ENCODE measurements at places on chromosomes 7 and 10.

GRCh38 chr7:2855386-2855785 is 11.3 kb upstream of the GNA12 start:
- DNase-seq = peak; percentile 25

GRCh38 chr7:894164-894867 is 18.0 kb downstream of the GET4 start:
- no peak for DNase-seq

- DNase-seq = no peak
These were observed 744.0 kb downstream of the PHTF2 start for GRCh38 chr7:78542541-78542940.

DNA sequence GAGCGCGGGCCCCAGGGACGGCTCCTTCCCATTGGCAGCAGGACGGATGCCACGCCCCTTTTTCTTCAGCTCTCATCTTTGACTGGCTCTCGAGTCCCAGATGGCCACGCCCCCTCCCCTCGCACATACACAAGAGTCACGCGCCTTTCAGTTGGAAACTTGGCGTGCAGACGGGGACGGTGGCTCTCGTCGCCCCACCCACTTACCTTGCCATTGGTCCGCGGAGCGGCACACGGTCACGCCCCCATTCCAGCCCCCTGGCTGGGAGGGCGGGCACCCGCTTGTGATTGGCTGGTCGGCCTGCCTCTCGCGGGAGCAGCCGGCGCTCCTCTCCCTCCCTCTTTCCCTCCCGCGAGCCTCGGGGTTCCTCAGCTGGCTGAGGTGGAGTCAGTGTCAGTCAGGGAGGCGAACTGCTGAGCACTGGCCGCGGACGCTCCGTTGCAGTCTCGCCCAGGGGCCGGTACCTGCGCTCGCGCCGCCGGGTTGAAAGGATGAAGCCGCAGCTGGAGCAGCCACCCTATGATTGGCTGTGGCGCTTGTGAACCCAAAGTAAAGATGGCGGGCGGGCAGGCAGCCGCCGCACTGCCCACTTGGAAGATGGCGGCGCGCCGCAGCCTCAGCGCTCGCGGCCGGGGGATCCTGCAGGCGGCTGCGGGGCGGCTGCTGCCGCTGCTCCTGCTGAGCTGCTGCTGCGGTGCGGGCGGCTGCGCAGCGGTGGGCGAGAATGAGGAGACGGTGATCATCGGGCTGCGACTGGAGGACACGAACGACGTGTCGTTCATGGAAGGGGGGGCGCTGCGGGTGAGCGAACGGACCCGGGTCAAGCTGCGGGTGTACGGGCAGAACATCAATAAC is at the start of gene CNNM2:
Gene CNNM2, plus strand, starts transcription at position 333 of the 855 bp plus-strand sequence. Its CDS starts 187 bp downstream, at position 520.
- peak; percentile 99 for DNase-seq

- DNase-seq = no peak
These were observed 297.6 kb downstream of the MTERF1 start for GRCh38 chr7:91582799-91583477.

DNA sequence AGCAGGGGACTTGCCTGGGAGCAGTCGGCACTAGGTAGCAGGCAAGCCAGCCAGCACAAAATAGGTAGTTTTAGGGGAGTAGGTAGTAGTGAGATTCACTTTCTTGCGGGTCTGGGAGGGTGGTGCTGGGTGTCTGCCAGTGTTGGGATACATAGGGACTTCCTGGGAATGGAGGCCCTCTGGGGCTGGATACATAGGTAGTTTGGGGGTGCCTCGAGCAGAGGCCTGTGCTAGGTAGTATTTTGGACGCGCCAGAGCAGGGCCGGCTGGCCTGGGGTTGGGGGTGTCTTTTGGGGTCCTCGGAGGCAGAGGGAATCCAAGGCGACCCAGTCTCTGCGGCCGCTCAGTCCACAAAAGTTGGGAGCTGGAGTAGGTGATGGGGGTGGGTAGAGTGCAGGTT is 2.0 kb upstream of the HOXA3 start:
- no peak for DNase-seq

DNA sequence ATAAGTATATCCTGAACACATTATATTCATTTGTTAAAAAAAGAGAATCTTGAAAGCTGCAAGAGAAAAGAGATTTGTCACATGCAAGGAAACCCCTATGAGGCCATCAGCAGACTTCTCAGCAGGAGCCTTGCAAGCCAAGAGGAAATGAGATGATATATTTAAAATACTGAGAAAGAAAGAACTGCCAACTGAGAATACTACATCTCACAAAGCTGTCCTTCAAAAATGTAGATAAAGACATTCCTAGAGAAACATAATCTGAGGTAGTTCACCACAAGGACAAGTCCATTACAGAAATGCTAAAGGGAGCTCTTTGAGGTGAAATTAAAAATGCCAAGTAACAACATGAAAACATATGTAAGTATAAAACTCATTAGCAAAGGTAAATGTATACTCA is 224.4 kb upstream of the MBL2 start:
- no peak for DNase-seq

GRCh38 chr7:1193593-1194424 is 33.8 kb upstream of the ZFAND2A start:
- DNase-seq = peak; percentile 39

DNA sequence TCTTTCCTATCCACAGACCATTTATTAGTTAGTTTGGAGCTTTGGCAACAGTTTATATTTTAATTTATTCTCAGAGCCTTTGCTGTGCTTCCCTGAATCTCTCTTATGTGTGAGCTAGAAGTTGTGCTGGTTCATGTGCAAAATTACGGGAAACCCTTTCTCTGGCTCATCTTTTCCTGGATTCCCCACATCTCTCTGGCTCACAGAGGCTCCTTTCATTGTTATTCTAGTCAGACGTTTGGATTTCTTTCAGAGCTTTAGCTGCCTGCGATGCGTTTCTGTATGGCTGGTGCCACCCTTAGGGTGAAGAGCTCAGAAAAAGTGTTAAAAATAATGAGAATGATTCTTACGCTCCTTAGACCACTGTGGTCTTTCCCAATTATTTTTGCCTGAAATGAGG is 53.3 kb downstream of the TPST1 start:
- DNase-seq = peak; percentile 73

- DNase-seq = no peak
These were observed 4.0 kb downstream of the TUBAL3 start for GRCh38 chr10:5400468-5401240.

GRCh38 chr7:69349291-69349690 is 249.0 kb upstream of the AUTS2 start:
- no peak for DNase-seq

DNA sequence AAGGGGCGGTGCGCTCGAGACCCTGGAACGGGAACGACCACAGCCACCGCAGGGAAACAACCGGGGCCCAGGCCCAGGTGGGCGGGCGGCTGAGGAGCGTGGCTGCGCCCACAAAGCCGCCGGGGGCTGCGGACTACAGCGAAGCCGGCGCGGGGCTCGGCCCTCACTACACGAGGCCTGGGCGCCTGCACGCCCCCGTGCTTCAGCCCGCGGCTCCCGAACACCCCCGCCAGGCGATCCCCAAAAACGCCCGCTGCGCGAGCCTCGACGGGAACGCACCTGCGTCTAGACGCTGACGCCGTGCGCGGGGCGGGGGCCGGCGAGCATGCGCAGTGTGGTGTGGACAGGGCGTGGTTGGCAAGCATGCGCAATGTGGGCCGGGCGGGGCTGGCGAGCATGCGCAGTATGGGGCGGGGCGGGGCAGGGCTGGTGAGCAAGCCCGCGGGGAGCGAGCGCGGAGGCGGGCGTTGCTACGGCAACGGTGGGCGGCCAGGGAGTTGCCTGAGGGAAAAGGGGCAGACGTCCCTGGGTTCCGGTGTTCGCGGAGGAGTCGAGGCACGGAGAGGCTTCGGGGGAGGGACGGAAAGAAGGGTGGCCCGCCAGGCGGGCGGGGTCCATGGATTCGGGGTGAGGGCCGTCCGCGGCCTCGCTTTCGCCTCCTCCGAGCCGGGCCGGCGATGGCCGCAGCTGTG is at the start of gene RNF32:
Gene RNF32, plus strand, starts transcription at position 518 of the 692 bp plus-strand sequence. CDS start 3,104 bp downstream, outside the sequence.
- DNase-seq = peak; percentile 90

DNA sequence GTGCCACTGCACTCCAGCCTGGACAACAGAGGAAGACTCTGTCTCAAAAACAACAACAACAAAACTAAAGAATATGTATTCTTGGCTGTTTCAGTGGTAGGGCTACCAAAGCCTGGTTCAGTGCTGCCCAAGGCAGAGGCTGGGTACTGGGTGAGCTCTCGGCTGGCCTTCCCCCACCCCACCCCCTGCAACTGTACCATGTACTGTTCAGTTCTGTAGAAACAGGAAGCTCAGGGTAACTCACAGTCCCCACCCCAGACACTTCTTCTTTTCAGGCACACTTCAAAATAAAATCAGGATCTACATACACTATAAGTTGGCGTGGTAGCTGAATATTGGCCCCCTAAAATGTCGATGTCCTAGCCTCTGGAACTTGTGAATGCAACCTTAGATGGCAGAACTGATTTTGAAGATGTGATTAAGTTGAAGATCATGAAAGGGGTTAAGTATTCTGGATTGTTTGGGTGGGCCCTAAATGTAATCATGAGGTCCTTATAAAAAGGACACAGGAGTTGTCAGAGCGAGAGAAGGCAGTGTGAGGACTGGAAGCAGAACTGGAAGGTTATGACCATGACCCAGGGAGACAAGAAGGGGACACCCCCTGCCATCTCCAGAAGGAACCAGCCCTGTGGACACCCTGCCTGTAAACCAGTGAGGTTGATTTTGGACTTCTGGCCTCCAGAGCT is 31.2 kb downstream of the TBXAS1 start:
- no peak for DNase-seq

- no peak for DNase-seq
These were observed 53.8 kb downstream of the GRID1 start for GRCh38 chr10:86312701-86313270.

- DNase-seq = peak; percentile 27
These were observed 21.4 kb downstream of the TSPAN13 start for GRCh38 chr7:16774986-16775385.

DNA sequence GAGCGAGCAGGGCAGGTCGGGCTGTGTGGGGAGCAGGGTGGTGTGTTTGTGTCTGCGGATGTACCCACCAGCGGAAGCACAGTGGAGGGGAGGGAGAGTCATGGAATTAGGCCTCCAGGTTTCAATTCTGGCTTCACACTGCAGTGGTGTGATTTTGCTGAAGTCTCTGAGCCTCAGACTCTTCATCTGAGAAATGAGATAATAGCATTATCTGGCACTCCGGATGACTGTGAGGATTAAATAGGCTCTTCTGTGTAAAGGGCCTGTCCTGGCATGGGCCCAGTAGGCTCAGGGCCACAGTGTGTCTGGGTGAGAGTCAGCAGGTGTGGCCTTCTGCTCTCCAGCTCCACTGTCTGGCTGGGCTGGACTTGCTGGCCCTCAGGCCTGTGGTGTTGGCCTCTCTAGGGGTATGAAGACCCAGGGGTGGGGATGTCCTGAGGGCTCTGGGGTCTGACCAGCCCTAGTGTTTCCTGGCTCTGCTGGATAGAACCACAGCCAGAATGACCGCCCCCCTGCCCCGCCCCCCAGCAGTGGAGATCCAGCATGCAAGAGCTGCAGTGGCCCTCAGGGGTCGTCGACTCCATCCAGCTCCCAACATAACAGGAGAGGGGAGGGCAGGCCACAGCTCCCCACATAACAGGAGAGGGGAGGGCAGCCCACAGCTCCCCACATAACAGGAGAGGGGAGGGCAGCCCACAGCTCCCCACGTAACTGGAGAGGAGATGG is 178.6 kb downstream of the RPS24 start:
- DNase-seq = no peak

DNA sequence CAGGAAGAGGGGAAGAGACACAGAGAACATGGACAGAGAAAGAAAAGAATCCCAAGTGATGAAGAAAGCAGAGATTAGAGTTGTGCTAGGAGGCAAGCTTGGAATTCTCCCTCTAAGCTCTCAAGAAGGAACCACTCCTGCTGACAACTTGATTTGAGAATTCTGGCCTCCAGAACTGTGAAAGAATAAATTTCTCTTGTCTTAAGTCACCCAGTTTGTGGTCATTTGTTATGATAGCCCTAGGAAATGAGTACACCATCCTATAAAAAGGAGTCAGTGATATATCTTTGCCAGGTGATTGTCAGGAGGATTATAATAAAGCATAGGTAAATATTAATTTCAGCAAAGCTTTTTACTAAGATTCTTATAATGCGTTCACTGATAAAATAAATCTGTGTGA is 82.7 kb upstream of the TFEC start:
- no peak for DNase-seq

GRCh38 chr7:106075937-106076336 is 36.2 kb downstream of the SYPL1 start:
- DNase-seq = no peak

- no peak for DNase-seq
These were observed 257.7 kb downstream of the BAMBI start for GRCh38 chr10:28935061-28935460.

DNA sequence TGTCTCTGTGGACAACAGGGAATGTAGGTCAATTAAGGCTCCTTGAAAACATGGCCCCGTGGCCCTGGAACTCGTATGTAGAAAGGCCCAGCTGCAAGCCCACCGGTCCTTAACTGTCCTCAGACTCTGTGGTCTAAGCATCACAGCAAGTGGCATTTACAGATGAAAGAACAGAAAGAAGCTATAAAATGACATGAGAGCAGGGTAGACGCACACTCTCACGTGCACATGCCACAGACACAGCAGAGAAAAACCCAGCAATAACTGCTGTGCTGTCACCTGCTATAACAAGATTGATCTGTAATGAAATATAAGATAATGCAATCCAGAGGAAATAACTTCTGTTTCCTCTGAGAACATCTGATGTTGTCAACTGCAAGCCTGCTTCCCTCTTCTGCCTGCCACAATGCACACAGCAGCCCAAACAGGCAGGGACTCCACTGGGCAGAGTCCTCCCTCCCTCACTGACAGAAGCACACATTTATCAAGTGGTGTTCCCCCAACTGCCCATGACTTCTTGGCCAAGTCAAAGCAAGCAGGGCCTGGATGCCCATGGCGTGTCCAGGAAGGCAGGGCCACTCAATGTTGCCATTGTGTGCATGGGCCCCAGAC is 63.9 kb downstream of the GFRA1 start:
- no peak for DNase-seq

DNA sequence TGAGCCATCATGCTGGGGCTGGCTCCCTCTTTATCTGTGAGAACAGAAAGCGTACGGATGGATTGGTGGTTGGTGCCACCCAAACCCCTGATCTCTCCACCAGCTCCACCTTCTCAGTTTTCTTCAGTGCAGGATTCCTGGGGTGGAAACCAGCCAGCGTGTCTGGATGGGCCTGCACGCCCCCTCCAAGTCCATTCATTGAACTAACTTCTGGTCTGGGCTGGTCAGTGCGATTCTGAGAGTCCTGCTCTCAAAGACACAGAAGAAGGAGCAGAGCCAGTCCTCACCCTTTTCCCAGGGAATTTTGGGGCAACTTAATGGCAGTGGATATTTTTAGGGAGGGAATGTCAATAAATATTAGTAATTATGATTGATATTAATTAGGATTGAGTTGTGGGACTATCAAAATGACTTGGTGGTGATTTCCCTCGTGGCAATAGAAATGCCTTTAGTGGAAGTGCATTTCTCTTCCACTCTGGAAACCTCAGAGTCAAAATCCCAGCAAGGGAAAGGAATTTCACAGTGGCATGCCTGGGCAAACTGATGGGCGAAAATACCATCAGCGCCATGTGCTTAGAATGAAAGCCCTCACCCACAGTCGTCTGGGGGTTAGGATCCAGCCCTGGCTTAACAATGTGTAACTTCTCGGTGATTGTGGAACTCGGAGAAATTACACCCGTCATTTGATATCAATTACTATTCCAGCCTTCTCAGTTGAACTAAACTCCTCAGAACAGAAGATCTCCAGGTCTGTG is 69.3 kb upstream of the EEPD1 start:
- no peak for DNase-seq
